ENCODE measurements at places on chromosomes 1 and 21.

DNA sequence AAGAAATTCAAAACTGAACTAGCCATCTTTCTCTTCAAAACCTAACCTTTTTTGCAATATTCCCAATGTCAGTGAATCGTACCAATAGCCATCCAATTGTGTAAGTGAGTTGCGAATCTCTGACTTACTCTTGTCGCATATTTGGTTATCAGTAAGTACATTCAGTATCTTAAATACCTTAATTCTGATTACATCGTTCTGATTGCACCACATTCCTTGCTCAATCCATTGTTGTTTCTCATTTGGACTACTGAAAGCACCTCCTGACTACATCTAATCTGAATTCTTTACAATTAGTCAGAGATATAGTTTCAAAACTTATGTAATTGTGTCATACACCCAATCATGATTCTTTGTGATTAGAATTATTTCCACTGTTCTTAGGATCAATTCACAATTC is 16.8 kb upstream of the BRINP3 start:
- peak; percentile 12 for DNase-seq

- peak; percentile 70 for DNase-seq
Measured at GRCh38 chr1:227729881-227730629, 5.0 kb downstream of the JMJD4 start.

DNA sequence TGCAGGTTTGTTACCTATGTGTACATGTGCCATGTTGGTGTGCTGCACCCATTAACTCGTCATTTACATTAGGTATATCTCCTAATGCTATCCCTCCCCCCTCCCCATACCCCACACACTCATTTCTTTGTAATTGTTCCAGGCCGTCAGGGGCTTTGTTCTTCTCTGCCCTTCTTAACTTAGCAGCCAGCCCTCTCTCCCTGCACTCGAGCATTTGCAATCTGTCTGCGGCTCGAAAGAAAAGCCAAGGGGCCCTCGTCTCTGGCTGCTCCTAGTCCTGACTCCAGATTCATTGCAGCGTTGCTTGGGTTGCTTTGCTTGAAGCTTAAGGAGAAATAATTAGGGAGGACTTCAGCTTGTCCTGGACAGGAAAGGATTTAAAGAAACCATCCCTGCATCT is 85.7 kb downstream of the ATP1A1 start:
- DNase-seq, result no peak

GRCh38 chr1:54360165-54361005 is 45.8 kb downstream of the SSBP3 start:
- no peak for DNase-seq

DNA sequence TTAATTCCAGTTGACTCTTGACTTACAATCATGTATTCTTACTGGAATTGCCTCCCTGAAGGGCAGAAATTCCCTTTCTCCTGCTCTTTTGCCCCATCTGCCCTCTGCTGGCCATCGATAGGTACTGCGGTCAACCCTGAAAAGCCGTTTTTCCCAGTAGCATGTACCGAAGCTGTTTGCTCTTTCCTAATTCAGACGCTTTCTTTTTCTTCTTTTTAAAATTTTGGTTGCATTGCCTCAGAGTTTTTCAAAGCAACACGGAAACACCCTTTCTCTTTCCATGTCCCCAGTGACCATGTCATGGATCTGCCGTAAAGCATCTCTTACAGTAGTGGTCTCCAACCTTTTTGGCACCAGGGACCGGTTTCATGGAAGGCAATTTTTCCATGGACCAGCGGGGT is 164.2 kb upstream of the C1orf21 start:
- peak; percentile 76 for DNase-seq

- peak; percentile 60 for DNase-seq
Measured at GRCh38 chr1:23673086-23673813, 18.4 kb upstream of the RPL11 start.

DNA sequence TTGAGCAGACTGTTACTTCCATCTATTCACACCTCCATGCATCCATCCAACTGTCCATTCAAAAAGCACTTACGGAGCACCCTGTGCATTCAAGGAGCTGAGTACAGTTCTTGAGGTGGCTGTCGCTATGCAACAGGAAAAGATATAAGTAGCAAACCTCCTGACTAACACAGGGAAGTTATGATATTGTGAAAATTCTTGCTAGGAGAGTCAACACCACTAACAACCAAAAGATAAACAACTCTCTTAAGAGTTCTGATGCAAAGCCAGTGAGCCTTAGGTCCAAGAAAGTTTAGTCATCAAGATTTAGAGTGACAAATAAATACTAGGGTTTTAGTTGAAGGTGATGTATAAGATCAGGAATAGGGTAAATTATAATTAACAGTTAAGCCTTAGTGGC is 44.5 kb upstream of the TRIM45 start:
- peak; percentile 63 for DNase-seq

DNA sequence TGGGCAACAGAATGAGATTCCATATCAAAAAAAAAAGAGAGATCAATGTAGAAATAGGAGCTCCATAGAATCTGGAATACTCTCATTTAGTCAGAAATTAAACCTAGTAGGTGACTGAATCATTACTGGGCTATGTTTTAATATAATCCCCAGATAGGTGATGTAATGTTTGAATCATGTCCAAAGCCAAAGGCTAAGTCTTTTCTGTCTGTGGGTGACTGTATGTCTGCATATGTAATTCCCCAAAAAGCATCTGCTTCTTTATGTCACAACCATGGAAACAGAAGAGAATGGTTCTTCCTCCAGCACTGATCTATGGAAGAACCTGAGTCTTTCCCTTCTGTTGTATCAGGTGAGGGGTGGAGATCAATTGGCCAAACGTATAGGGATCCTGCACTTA is 5.8 kb downstream of the LAMC2 start:
- peak; percentile 70 for DNase-seq

DNA sequence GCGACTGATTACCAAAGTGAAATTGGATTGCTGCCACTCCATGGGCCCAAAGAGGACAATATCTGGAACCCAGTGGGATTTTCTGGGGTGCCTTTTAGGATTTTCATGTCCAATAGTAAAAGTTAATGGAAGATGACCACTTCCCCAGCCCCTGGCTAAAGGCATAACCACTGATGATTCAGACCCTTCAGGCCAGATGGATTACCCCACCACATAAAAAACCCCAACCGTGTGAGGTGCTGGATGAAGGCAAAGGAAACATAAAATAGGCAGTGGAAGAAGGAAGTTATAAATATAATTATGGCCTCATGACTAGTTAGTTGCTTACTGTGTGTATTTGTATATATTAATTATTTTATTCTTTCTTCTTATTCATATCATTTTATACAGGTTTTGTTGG is 40.2 kb upstream of the IL10 start:
- no peak for DNase-seq

GRCh38 chr1:160608057-160608456 is 28.8 kb upstream of the CD84 start:
- no peak for DNase-seq

DNA sequence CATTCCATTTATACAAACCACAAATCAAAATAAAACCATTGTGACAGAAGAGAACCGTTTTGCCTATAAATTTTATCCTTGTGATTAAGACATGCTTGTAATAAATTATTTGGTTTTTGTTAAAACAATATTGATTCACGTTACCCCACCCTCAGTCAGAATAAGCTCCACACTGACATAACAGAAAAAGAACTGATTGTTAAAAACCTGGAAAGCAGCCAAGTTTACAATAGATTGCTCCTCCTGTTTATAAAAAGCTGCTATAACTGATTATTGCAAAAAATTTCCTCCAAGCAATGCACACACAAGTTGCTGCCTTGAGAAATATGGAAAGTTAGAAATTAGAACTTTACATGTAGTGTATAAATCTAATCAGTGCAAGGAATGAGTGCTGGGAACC is 263.5 kb downstream of the SETD4 start:
- peak; percentile 24 for DNase-seq

GRCh38 chr21:30829659-30830058 is at the start of gene KRTAP7-1:
KRTAP7-1 (minus strand) TSS chr21:30829759; CDS start chr21:30829698, 61 bp downstream.
- DNase-seq, result no peak

DNA sequence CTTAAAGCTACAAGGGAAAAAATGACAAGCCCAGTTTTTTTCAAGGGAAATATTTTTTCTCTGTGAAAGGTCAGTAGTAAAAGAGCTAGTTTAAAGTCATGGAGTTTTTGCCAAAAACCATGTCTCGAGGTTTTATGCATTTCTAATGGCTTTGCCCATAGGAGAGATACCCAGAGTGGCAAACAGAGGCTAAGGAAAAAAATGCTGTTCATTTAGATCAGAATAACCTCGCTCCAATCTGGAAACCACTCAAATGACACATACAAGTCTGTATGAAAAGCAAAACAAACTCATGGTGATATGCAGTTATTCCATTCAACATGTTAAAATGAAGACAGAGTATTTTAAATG is 36.9 kb upstream of the EDEM3 start:
- DNase-seq, result peak; percentile 67

- no peak for DNase-seq
Measured at GRCh38 chr1:63807046-63807445, 33.2 kb downstream of the ROR1 start.

DNA sequence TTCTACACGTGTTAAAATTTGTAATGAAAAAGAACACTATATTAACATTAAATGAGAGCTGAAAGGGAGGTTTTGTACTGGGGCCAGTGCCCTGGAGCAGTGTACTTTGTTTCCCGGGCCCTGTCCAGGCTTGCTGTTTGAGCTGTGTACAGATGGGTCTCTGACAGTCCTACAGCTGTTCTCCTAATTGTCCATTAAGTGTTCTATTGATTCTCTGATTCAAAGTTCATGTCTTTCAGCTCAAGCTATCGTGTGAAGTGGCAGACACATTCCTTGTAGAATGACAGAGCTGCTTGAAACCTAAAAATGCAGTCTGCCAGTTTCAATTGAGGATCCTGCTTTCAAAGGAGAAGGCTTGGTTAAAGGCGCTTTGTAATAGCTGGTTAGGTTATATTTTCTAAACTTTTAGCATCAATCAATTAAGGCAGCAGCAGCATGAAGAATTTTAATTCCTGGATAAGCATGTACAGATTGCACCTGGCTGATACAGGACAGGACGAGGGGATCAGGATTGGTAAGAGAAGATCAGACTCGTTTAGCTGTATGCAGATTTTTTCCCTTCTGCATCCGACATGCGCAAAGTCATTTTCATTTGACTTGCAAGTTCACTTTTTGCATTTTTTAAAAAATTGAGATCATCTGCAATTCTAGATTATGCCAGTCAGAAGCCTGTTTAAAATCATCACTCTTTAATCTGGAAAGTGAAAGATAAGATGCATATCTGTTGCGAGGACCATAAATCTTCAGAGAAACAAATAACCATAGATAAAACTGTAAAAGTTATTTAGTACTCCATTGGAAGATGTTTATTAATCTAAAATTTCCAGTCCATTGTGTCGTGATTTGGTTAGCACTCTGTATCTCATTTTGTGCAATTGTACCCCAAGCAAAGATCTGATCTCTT is 98.5 kb downstream of the ATG4C start:
- DNase-seq, result no peak

DNA sequence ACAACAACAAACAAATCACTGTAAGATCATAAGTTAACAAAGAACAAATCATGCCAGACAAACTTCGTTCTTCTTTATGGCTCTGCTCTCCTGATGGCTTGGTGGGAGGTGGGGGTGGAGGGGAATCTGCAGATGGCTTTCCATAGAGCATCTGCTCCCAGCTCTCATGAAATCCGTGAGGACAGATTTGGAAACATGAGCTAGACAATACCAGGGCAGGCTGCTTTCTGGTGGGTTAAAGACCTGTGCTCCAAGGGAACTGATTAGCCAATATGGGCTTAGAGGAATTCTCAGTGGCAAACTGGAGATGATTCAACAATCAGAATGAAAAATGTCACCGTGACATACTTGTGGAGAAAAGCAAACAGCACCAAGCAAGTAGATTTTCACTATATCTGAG is 69.4 kb upstream of the TLR5 start:
- DNase-seq, result no peak

DNA sequence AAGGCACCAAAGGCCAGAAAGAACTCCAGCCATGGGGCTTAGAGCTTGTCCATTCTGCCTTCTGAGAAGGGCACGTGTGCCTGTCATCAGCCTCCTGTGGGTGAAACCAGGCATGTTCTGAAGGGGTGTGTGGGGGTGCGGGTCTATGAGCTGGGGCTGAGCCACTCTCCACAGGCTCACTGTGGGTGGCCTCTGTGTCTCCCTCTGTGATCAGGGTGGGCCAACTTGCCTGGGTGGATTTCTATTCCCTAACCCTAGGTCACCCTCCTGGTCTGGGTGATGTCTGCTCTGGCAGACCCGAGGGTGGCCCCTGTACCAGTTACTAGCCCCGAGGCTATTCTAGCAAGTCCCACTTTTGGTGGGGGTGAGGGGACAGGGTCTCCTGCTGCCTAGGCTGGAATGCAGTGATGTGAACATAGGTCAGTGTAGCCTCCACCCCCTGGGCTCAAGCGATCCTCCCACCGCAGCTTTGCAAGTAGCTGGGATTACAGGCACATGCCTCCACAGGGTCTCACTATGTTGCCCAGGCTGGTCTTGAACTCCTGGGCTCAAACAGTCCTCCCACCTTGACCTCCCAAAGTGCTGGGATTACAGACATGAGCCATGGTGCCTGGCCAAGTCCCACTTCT is 94.4 kb downstream of the TRIM11 start:
- no peak for DNase-seq

DNA sequence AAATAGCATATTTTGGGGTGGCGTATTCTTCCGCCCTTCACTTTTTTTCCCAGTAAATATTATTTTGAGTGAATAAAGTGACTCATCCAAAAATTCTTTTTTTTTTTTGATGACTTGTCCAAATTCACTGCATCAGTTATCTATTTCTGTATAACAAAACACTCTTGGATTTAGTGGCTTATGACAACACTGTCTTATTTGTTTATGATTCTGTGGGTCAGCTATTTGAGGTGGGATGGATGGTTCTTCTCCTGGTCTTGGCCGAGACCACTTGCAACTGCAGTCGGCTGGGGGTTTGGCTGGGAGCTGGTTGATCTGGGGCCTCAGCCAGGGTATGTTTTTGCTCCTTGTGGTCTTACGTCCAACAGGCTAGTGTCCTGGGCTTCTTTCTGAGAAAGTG is 39.9 kb upstream of the SRSF10 start:
- DNase-seq, result peak; percentile 89

DNA sequence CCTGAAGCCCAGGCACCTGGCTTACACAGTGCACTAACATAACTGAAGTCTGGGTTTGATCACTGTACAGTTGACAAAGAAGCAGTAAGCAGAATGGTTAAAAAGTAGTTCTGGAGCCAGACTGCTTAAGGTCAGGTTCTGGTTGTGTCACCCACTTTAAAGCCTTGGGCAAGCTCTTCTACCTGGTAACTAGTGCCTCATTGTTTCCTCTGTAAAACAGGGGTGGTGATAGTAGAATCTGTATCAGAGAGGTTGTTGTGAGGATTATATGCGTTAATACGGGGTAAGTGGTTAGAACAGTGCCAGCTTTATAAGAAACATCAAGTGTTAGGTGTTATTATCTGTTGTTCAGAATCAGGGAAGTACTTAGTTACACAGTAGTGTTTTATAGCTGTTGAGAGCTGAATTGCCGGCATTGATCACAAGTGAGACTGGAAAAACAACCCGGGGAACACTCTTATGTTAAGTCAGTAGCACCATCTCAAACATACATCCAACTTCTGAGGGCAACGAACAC is 3.7 kb downstream of the BACH1 start:
- peak; percentile 20 for DNase-seq

DNA sequence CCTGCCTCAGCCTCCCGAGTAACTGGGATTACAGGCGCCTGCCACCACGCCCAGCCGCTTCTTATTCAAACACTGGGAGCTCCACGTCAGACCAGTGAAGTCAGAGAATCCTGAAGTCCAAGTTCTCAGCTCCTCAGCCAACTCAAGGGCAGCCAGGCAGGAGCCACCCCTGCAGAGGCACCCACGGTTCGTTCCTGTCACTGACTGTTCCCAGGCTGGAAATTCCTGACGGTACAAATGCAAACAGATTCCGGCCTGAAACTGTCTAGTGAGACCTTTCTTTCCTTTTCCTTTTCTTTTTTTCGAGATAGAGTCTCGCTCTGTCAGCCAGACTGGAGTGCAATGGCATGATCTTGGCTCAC is 11.7 kb downstream of the SLC35E2B start:
- DNase-seq, result no peak
